Stimulated activated CD8-positive, alpha-beta memory T cell treated with anti-CD3 and anti-CD28 coated beads, Interleukin-4, amount 100 ng/mL, for 4 hours (primary cell): ENCODE measurements at places on chromosomes 13 and 19.

GRCh38 chr19:35363001-35363590, 4.8 kb downstream of the FFAR3 start:
- DNase-seq, result no peak

DNA sequence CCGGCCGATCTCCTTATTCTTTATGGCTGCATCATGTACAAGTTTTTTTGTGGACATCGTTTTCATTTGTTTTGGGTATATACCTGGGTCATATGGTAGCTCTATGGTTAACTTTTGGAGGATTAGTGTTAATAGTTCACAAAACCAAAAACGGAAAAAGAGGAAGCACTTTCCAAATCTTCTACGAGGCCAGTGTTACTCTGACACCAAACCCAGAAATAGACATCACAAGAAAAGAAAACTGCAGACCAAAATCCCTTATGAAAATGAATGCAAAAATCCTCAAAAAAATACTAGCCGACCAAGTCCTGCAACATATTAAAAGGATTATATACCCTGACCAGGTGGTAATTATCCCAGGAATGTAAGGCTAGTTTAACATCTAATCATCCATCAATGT, 29.8 kb downstream of the ADGRE2 start:
- DNase-seq, result no peak

- no peak for DNase-seq
Measured at GRCh38 chr13:43388282-43389034, 365.1 kb downstream of the DNAJC15 start.

DNA sequence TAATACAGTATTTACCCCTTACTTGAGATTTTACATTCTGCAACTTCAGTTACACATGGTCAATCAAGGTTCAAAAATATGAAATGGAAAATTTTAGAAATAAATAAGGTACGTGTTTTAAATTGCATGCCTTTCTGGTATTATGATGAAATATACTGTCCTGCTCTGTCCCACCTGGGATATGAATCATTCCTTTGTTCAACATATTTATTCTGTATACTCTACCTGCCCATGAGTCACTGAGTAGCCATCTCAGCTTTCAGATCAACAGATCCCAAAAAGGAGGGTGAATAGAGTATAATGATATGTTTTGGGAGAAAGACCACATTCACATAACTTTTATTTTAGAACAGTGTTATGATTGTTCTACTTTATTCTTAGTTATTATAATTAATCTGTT, 37.8 kb downstream of the STOML3 start:
- DNase-seq, result no peak

DNA sequence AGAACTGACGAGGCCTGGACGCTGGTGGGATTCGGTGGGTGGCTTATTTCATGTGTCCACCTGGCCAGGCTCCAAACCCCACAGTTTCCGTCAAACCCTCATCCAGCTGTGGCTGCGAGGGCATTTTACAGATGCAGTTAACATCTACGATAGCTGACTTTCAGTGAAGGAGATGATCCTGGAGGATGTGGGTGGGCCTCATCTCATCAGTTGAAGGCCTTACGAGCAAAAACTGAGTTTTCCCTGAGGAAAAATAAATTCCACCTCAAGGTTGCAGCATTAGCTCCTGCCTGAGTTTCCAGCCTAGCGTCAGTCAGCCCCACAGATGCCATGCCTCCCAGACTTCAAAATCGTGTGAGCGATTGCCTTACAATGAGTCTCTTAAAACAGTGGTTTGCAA, 111.1 kb upstream of the PEG3 start:
- DNase-seq, result no peak

DNA sequence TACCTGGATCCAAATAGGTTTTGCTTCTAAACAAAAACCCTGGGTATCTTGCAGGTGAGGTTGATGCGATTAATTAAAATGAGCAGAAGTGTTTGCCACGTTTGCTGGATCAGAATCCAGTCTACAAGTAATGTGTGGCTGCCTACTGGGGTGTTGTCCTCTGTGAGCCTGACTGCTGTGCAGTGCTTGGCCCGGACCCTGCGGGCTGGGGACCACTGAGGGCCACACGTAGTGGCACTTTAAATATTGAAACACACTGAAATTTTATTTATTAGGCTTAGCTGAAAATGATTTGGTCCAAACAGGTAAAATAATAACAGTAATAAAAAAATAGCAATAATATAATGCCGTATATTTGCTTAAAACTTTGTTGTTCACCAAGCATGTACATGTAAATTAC, 338.0 kb downstream of the MYO16 start:
- no peak for DNase-seq

DNA sequence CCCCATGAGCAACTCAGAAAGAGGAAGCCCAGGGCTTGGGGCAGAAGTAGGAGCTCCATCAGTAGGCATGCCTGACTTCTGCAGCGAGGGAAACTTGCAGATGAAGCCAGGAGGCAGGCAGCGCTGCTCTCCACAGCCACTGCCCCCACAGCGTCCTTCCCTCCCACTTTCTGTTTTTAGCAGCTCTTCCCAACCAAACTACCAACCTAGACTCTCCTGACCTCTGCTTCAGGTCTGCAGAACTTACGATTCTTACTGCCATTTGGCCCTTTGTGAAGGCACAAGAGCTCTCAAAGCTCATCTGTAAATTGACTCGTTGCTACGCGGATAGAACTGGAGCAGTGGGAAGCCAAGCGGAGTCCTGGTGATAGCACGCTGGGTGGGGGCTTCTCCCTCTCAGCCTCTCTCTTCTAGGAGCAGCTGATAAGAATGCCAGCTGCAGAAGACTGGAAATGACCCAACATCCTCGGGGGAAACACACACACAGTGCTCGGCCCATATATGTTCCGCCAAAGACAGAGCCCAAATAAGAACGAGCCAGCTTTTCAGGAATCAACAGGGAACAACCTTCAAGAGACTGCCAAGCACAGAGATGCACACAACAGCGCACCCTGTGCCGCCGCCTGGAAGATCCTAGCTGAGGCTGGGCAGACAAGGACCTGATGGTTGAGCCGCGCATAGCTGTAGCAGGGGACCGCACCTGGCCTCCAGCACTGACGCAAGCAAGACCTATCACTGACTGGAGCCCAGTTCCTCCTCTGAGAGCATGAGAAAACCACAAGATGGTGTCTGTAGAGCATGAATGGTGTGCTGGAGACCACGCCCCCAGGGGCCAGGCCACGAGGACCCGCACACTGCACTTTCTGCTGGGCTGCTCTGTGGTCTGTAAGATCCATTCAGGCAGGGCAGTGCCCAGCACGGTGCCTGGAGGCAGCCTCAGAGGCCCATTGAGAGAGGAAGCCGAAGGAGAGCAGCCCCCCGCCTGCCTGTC, 15.9 kb upstream of the SLC35E1 start:
- peak; percentile 35 for DNase-seq

- DNase-seq, result no peak
Measured at GRCh38 chr19:6472713-6473112, 8.6 kb downstream of the CRB3 start.

DNA sequence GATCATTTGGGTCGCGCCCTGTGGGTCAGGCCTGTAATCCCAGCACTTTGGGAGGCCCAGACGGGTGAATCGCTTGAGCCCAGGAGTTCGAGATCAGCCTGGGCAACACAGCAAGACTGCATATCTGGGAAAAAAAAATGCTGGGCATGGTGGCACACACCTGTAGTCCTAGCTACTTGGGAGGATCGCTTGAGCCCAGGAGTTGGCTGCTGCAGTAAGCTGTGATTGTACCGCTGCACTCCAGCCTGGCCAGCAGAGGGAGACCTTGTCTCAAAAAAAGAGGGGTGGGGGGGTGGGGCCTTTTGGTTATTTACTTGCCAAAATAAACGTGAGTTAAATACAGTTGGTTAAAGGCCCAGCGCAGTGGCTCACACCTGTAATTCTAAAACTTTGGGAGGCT, 9.8 kb upstream of the ZNF544 start:
- no peak for DNase-seq

DNA sequence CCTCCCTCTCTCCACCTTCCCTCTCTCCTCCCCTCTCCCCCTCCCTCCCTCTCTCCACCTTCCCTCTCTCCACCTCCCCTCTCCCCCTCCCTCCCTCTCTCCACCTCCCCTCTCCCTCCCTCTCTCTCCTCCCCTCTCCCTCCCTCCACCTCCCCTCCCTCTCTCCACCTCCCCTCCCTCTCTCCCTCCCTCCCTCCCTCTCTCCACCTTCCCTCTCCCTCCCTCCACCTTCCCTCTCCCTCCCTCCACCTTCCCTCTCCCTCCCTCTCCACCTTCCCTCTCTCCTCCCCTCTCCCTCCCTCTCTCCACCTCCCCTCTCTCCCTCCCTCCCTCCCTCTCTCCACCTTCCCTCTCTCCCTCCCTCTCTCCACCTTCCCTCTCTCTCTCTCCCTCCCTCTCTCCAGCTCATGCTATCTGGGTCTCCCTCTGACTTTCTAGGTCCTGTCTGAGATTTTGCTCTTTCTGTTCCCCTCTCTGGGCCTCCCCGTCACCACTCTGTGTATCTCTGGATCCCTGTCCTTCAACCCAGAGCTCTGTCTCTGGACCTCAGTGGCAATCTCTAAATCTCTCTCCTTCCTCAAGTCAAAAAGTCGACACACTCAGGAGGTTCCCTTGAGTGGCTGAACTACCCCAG, 3.5 kb upstream of the CNOT3 start:
- no peak for DNase-seq

DNA sequence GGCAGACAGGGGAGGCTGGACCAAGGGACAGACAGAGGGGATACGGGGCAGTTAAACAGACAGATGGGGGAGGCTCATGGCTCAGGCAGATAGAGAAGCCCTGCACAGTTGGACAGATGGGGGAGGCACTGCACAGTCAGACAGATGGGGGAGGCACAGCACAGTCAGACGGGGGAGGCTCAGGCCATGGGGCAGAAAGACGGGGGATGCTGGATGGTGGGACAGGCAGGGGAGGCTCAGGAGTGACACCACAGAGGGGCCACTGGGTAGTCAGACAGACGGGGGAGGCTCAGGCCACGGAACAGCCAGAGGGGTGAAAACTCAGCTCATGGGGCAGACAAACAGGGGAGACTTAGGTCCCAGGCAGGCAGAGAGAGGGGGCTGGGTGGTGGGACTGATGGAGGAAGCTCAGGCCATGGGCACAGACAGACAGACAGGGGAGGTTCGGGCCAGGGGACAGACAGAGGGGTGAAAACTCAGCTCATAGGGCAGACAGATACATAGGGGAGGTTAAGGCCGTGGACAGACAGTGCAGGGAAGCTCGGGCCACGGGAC, 886 bp downstream of the MFSD12 start:
- no peak for DNase-seq

GRCh38 chr19:56312787-56313657, 1.6 kb downstream of the ZSCAN5A start:
- no peak for DNase-seq

DNA sequence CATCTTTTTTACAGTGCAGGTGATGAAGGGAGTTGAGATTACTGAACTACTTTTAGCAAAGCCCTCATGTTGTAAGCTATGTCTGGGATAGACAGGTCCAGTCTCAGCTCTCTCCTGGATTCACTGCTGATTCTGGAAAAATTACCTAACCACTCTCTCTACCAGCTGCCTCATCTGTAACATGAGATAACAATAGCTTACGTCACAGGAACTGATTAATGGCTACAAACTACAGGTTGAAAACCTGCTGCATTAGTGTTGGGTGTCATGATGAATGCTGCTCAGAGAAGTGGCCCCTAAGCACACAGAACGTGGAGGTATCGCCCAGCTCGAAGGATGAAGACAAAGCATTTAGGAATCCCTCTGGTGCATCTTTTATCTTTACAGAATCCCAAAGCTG, 277.8 kb downstream of the ABCC4 start:
- DNase-seq, result no peak

- DNase-seq, result no peak
Measured at GRCh38 chr19:44644402-44645016, 799 bp downstream of the PVR start.

GRCh38 chr13:20193162-20193906, 596 bp upstream of the GJB2 start:
- no peak for DNase-seq

DNA sequence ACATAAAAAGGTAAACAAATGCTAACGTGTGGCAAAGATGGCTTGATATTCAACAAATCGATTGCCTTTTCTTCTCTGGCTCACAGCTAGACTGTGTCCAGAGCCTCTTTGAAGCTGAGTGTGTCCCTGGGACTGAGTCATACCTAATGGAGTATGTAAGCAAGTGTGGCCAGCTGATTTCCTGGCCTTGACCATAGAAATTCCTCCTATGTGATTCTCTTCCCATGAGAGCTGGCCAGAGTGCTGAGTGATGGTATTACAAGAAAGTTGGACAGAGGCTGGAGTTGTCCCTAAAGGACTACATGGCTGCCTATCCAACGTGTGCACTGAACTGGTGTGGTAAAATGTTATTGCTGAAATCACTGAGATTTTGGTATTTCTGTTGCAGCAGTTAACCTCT, 320.1 kb upstream of the SLC10A2 start:
- DNase-seq, result no peak

DNA sequence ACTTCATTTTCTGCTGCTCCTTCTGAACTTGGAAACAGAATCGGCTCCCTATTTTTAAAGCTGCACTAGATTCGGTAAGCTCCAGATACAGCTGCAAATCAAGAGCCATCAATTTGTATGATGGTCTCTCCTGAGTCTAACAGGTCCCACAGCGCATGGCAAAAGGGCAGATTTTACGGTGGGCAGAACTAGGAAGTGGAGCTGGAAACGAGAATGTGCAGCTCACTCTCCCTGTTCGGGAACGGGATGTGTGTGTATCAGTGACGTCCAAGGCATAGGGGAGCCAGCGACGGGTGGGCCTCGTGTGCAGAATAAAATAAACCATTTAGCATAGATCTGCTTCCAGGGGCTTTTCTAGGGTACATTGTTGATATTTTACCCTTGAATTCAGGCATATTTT, 74.2 kb downstream of the COL4A1 start:
- DNase-seq, result no peak

DNA sequence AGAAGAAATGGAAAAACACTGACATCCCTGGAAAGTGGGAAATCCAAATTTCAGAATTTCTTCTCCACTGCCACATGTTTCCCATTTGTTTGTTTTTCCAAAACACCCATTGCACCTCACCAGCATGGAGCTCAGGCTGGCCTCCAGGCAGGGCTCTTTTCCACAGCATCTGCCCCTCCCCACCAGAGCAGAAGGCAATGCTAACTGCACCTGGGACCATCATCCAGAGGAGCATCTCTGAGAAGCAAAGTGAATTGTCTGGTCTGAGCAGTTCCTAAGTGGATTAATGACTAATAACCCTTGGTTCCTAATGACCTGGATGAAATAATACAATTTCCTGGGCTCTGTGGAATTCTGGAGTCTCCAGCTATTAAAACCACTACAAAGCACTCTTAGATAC, 8.8 kb upstream of the CYSLTR2 start:
- no peak for DNase-seq
